Activated T-cell treated with anti-CD3 and anti-CD28 coated beads, Interleukin-2, amount 50 U/mL, for 72 hours (primary cell): ENCODE measurements at places on chromosomes 3 and 15.

- no peak for DNase-seq
These were observed 34.5 kb downstream of the SLC4A7 start for GRCh38 chr3:27449530-27450150.

- no peak for DNase-seq
These were observed 827 bp upstream of the INO80 start for GRCh38 chr15:41116962-41117252.

- no peak for DNase-seq
These were observed 70.4 kb downstream of the TRANK1 start for GRCh38 chr3:36874424-36874823.

DNA sequence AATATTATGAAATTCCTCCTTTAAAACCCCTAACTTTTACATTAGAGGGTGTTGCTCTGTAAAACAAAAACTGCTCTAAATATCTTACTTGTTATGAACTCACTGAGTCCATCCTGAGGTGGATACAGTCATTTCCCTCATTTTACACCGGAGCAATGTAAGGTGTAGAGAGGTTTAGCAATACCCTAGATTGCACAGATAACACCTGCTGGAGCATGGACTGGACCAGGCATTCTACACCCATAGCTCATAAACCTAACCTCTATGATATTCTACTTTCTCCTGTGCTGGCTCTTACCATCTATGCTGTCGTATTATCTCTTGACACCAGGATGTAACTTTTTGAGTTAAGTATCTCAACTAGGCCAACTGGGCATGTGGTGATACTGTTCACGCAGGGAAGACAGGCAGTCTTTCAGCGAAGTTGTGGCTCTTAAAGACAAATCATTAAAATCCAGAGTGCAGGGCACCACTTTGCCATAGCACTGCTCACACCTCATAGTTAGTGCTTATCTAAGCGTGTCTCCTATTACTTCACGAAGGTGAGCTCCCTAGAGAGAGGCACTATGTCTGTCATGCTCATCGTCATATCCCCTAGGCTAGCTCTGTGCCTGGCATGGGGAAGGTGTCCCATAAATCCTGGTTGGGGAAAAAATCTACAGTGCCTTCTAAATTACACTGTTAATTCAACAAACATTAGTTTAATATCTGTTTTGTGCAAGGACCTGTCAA is 100.1 kb upstream of the SLC2A2 start:
- no peak for DNase-seq

GRCh38 chr3:150451329-150452048 is 43.4 kb downstream of the TSC22D2 start:
- DNase-seq: no peak

DNA sequence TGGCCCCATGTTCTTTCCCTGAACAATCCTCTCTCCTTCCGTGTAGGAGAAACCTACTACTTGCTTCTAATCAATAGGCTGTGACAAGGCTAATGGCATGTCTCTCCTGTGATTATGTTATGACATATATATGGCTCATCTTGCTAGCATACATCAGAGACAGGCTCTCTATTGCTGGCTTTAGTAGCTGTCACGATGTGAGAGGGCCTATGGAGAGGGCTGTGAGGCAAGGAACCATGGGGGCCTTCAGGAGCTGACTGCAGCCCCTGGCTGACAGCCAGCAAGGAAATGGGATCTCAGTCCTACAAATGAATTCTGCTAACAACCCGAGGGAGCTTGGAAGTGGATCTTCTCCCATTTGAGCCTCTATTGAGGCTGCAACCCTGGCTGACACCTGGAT is 96.3 kb downstream of the EOMES start:
- DNase-seq: no peak

DNA sequence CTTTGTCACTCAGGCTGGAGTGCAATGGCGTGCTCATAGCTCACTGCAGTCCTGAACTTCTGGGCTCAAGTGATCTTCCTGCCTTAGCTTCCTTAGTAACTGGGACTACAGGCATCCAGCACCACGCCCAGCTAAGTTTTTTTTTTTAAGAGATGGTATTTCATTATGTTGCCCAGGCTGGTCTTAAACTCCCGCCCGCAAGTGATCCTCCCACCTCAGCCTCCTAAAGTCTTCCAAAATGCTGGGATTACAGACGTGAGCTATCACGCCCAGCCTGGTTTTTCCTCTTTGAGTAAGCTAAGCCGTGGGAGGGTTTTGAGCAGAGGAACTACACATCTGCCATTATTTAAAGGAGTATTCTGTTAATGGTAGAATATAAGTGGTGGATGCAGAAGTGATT is 7.4 kb upstream of the LRRFIP2 start:
- DNase-seq: no peak

- DNase-seq: peak; percentile 1
These were observed 330.2 kb downstream of the EPHB1 start for GRCh38 chr3:135125171-135125801.

DNA sequence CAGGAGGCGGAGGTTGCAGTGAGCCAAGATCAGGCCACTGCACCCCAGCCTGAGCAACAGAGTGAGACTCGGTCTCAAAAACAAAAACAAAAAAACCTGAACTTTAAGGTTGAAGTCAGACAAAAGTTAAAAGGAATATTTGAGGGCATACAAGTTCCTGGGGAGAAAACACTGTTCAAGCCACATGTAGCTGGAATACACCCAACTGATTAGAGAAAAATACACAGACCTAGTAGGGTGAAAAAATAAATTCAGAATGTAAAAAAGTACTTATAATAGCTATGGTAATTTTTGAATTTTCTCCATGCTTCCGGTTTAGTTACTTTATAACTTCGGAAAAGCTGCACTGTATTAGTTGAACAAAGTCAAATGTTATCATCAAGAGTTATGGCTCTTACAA is 42.6 kb upstream of the SNTN start:
- no peak for DNase-seq

GRCh38 chr3:41307065-41307464 is 107.8 kb downstream of the CTNNB1 start:
- no peak for DNase-seq

GRCh38 chr3:76198086-76198485 is 412.7 kb upstream of the ZNF717 start:
- no peak for DNase-seq

DNA sequence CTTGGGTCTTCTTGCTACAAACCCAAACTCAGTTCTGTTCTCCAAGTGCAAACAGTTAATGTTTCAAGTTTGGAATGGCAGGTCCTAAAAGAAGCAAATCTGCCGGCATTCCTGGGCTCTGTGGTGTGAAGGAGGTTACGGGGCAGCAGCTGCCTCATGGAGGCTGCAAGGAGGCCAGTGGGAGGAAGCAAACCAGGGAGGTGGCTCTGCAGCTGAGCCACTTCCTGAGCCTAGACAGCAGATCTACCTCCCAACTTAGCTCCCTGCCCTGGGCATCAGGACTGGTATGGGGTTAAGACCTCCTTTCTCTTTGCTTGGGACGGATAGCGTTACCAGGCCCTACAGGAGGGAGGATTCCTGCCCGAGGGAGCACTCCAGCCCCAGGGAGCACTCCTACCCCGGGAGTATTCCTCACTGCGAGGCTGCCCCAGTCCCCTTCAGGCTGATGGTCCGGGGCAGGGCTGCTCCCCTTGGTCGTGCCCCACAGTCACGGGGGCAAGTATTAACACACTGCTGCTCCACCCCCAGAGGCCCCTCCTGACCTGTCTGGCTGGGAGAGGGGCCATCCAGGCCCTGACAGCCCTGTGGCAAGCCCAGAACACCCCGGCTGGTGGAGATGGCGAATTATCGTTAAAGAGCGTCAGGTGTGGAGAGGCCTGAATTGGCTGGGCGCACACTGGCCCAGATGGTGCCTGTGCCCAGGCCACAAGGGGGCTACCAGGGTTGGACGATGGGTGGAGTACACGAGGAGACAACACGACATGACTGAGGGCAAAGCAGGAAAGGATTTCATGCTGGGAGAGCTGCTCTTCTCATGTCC is 129.9 kb downstream of the ATP10A start:
- no peak for DNase-seq

DNA sequence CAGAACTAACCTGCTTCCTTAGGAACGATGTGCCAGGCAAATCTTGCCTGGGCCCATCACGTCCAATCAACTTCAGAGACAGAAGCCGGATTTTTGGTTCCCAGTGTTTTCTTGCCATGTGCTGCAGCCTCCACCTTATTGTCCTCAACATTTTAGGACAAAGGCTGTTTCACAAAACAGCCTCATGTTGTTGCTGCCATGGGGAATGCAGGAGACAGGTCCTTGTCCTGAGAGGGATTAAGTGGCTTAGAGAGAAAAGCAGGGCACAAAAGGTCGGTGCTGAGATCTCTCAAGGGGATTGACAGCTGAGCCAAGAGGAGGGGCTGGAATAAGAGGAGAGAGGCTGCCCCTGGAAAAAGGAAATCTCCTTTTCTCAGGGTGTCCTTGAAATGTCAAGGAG is 11.3 kb upstream of the NMNAT3 start:
- DNase-seq: no peak

- DNase-seq: no peak
These were observed 290.7 kb upstream of the LMCD1 start for GRCh38 chr3:8210882-8211341.
